ENCODE measurements at places on chromosomes 7 and 10. TPM values are rescaled to one million over a fixed set of nuclear protein-coding genes. Genes with fewer than 3 reads are reported as not detected.

The OR6V1 gene
- total RNA-seq = not detected

The ARHGEF5 gene
- total RNA-seq = 1.3 TPM

The KCND2 gene
- total RNA-seq = not detected

The GPR158 gene
- under 0.01 TPM for total RNA-seq

The CYP2C19 gene
- not detected for total RNA-seq

Measured in thoracic aorta endothelial cell (primary cell).